ENCODE measurements at places on chromosomes 1 and 21.

- no peak for DNase-seq
Observed at GRCh38 chr1:173489149-173489600, 12.0 kb downstream of the PRDX6 start.

- DNase-seq, result no peak
Observed at GRCh38 chr21:45844181-45844580, 137.4 kb upstream of the COL6A1 start.

DNA sequence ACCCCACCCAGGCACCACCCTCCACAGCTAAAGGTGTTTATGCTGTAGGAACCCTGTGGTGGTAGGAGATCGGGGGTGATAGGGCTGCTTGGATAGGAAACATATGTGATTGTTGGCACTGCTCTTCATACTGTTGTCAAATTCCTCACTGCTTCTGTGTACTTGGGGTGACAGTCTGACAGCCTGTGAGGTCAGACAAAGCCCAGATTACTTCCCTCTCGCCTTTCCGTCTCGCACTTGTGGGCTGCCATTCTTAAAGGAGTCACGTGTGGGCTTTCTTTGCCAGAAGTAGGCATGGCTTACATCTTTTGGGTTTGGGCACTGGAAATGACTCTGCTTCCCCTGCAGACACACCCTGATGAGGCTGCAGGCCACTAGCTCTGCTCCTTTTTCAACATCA, 363.8 kb downstream of the DISC1 start:
- DNase-seq, result no peak

DNA sequence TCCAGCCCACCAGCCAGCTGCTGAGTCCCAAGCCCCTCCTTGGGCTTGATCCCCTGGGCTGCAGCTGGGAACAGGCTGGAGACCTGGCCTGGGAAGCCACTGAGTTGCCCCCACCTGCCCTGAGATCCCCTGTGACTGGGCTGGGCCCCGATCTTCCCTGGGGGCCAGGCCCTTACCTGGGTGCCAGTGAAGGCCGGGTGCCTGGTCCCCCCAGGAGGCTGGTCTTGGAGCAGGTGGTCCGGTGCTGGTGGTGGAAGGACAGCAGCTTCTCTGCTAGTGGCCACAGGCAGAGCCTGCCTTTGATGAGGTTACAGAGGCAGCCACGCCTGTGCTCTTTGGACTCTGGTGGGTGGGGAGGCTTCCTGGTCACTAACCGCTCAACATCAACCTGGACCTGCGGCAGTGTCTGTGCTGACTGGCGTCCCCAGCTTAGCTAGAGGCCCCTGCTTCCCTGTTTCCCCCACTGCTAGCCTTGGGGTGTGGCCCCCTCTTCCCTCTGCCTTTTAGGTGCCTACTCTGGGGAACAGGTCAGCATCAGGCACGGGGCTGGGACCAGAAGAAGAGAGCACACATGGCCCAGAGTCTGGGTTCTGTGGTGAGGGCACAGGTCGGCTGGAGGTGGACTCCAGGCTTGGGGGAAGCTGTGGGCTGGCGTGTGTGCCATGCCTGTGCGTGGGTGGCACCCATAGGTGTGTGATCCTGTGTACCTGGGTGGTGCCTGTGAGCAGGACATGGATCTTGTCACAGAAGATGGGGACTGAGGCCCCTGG, at the start of gene EPS8L3:
TSS of gene EPS8L3 (minus strand) at position 278 of the 770 bp plus-strand sequence. CDS start 2,174 bp downstream, outside the sequence.
- peak; percentile 9 for DNase-seq

- DNase-seq, result no peak
Observed at GRCh38 chr1:117582451-117582850, 23.4 kb upstream of the TENT5C start.

- DNase-seq, result no peak
Observed at GRCh38 chr1:187909382-187909781, 1080.6 kb downstream of the PLA2G4A start.

GRCh38 chr1:153777648-153778047, 2.4 kb downstream of the SLC27A3 start:
- peak; percentile 65 for DNase-seq

- no peak for DNase-seq
Observed at GRCh38 chr21:38861056-38861455, 55.3 kb downstream of the ETS2 start.

DNA sequence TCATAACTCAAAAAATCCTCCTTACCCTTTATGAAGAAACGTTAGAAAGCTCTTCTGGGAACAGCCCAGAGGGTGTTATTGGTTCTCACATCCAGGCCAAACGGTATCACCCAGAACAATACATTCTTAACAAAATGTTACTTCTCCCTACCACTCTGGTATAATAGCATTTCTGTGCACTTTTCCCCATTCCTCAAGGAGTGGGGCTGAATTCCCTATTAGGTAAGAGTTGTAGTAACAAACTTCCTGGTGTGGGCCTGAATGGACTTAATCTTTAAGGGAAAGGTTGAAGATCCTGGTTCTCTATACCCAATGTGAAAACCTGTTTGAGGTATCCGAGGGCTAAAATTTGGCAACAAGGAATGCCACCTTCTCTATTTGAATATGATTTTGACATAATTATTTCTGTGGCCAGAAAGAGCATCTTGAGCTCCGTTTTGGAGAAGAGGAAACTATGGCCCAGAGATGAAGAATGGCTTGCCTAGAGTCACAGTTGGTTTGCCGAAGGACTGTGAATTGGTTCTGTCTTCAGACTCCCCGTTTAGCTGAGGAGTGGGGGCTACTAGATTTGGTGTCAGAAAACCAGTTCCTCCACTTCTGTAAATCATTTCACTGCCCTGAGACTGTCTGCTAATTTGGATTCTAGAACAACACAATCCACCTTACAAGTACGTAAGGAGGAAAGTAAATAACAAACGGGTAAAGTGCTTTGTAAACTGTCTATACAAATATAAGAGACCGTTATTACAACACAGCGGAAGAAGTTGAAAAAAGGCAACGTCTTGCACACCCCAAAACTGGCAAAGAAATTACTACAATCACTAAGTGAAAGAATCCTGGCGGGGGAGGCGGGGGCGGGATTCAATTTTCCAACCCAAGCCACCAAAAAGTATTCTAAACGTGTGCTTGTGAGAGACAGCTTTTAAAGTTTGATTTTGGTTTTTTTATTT, 2.3 kb downstream of the ANP32E start:
- no peak for DNase-seq

DNA sequence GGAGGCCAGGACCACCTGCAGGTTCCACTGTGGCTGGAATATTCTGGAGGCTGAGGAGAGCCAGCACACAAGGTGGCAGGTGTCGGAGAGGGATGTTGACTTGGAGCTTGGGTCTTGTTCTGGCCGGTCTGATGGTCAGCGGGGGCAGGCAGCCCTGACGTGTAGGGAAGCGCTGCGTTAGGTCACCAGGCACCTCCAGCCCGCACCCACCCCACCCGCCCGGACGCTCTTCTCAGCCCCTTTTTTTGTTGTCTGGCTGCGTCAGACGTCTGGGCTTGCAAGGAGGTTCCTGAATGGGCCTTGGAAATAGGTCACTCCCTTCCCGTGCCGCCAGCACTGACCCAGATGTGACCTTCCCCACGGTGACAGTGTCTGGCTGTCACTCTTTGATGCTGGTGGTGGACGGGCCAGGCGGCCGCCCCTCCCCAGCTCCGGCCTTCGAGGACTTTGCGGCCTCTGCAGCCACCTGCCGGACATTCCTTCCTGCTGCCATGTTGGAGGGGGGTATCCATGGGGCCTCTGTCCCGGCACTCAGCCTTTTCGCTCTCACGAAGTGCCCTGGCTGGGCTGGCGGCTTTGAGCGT, 30.1 kb downstream of the SPSB1 start:
- peak; percentile 71 for DNase-seq

DNA sequence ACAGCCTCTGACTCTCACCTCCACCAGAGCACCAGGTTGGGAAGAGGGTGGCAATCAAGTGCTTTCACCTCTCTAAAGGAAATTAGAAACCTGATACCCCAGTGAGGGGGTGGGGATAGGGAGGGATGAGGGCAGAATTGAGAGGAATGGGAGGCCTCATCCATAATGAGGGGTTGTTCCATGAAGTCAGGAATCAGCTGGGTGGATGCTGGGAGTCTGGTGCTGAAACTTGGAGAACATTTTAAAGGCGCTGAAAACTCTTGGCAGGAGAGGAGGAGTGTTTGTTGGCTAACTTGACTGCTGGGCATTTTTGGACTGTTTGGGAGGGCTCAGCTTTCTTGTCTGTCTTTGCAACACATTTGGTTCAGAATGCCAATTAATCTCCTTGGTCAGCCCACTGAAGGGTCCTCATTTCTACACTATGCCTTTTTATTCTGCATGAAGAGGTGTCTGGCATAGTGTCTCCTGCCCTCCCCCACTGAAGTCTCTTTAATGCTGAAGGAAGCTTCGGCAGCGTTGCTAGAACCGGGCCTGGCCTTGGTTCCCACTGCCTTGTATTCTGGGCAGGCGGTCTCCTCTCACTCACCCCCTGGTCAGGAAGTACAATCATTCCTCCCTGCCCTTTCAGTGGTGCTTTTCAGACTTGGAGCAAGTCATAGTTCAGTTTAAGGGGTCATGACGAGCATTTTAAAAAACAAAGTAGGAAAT, 2.2 kb downstream of the PHGDH start:
- peak; percentile 52 for DNase-seq

DNA sequence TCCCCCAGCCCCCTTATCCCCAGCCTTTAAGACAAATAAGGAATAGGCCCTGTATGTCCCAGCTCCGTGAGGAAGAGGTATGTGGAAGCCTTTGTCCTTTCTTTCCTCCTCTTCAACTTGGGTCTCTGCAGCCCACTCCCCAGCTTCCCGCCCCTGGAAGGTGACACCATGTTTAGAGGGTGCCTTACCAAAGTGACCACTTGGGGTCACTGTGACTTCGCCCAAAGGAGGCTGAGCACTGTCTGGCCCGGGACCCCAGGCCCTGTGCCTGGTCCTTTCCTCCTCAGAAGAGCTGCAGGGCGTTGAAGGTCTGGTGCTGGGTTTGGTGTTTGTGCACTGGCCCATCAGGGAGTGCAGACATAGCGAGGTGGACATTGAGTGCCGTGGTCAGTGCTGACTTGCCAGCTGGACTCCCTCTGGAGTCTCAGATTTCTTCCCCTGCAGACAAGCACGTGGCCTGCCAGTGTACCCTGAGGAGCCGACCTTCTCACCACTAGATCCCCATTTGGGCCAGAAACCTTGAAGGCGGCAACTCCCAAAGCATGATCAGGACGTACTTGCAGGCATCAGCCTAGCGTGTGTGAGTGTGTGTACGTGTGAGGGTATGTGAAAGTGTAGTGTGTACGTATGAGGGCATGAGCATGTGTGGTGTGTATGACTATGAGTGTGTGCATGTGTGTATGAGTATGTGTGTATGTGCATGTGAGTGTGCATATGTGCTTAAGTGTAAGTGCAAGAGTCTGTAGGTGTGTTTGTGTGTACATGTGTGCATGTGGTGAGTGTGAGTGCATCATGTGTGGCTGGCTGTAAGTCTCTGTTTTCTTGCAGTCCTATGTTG, 181.4 kb upstream of the KIAA0040 start:
- DNase-seq, result peak; percentile 42

DNA sequence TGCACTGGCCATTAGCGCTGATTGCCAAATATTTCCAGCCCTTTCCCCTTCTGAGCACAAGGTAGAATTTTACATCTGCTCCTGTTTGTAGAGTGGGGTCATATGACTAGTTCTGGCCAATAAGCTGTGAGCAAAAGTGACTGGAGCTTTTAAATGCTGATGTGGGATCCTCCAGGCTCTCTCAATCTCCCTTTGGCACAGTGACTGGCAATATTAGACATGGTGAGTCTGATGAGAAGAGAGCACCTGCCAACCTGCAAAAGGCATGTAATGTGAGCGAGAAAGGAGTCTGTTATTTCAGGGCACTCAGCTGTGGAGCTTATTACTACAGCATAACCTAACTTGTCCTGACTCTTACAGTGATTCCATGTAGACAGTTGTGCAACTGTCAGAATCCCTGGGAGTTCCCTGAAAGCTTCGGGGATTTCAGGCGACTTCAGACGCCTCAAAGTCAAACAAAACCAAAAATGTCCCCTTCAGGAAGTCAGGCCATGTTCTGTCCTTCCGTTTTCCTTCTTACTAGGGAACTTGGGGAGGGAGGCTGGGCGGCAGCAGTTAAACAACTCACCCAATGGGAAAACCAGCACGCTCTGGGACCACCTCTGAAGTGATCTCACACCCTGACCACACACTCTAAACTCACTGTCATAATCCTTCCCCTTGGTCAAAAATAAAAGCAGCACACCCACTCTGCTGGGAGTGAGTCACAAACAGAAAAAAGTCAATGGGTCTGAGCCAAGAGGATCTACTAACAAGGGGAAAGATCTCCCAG, 3.6 kb upstream of the RASSF5 start:
- no peak for DNase-seq

GRCh38 chr1:24635195-24635843, 7.8 kb upstream of the SRRM1 start:
- no peak for DNase-seq

DNA sequence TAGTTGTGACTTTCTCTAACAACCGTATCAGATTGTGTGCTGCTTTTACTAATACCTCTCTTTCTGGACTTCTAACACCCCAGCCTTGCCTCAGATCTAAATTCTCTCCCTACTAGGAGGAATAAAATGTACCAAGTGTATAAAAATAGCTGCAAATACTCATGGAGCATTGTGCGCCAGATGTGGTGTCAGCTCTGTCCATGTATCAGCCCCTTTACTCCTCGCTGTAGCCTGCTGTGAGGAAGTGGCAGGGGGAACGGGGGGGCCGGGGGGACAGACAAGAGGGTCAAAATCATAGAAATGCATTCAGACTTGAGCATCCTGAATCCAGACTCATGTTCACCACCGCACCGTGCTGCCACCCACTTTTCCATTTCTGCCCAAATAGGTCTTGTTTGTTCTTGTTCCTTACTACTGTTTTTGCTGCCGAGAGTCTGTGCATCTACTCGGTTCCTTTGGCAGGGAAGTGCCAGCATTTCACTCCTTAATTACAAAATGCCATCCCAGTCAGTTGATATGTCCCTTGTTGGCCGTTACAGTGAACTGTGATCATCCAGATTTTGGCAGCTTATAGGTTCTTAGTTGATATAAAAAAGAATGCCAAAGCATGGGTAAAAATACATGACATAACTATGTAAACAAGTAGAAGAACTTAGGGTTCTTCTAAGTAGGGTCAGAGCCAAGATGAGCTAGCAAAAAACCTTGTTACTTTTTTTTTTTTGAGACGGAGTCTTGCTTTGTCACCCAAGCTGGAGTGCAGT, 76.4 kb downstream of the UBE4B start:
- DNase-seq, result peak; percentile 18

- DNase-seq, result no peak
Observed at GRCh38 chr1:172070055-172070454, 228.8 kb downstream of the DNM3 start.

GRCh38 chr1:118688891-118689290, 299.3 kb downstream of the TBX15 start:
- no peak for DNase-seq

- no peak for DNase-seq
Observed at GRCh38 chr1:22064751-22065402, 12.4 kb downstream of the CDC42 start.

GRCh38 chr1:246567646-246568235, 1.5 kb downstream of the CNST start:
- no peak for DNase-seq

GRCh38 chr1:70140343-70140742, 65.0 kb downstream of the LRRC40 start:
- peak; percentile 23 for DNase-seq

Measured in testis (tissue), 5 donors.